Stimulated activated CD8-positive, alpha-beta memory T cell treated with anti-CD3 and anti-CD28 coated beads, Interleukin-4, amount 100 ng/mL, for 4 hours (primary cell): ENCODE measurements at places on chromosomes 6 and 20.

- DNase-seq: no peak
Measured at GRCh38 chr6:40882323-40882997, 156.6 kb downstream of the UNC5CL start.

- no peak for DNase-seq
Measured at GRCh38 chr6:87794922-87795885, 93.2 kb upstream of the AKIRIN2 start.

- no peak for DNase-seq
Measured at GRCh38 chr20:1321654-1321939, 7.3 kb downstream of the SDCBP2 start.

DNA sequence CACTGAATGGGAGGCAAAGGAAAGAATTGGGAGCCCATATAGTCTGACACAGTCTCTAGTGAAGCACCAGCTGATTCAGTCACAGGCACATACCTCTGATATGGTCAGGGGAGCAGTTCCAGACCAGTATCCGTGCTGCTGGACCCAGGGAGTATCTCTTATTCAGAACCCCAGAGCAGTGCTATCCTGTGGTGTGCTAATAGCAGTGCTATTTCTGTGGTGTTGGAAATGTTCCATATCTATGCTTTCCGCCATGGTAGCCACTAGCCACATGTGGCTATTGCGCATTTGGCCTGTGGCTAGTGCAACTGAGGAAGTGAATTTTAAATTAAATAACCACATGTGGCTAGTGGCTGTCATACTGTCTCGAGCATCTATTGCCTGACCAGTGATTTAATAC lies 11.0 kb downstream of the SCUBE3 start:
- DNase-seq: no peak

DNA sequence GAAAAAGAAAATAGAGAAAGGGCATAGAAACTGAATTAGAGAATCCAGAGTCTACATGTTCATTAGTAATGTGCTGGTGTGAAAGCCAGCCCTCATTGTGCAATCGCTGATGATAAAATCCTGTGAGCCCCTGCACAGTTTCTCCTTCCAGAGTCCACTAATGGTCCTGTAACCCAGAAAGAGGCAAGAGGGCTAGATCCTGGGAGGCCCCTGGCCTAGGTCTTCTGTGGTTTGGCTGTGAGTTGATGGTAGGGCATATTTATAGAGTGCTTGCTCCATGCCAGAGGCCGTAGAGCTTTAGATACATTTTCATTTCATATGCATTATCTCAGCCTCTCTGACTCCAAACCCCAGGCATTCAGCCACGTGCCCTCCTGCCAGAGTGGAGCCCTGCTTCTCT lies 94.9 kb upstream of the MTHFD1L start:
- no peak for DNase-seq
